ENCODE measurements at places on chromosomes 1 and 21. TPM values are rescaled to one million over a fixed set of nuclear protein-coding genes. Genes with fewer than 3 reads are reported as not detected.

- DNase-seq, result no peak
Observed at GRCh38 chr1:3499611-3500010, 45.1 kb downstream of the ARHGEF16 start.

GRCh38 chr1:180246579-180246978, 16.5 kb downstream of the LHX4 start:
- no peak for DNase-seq

DNA sequence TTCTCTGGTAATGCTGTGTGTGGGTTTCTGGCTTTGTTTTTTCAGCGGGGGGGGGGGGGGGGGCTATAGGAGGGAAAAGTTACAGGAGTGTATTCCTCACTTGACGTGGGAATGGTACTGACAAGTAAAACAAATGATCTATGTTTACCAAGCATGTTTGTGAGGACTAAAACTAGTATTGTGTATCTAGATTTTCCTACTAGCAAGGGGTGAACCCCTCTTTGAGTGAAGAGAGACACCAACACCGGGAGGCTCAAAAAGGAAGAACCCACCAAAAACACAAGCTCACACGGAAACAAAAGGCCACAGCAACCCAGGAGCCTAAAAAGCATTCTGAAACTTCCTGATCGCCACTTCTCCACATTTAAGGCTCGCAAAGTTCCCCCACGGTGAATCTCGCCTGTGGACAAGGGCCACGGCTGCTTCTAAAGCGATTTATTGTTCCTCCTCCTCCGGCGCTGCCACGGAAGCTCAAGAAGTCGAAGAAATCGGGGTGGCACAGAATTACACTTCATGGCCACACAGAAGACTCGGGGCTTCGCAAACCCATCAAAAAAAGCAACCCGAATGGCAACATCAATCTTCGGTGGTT, 703 bp downstream of the PUM1 start:
- DNase-seq, result no peak

GRCh38 chr1:202701200-202701599, 9.1 kb downstream of the SYT2 start:
- DNase-seq, result no peak

DNA sequence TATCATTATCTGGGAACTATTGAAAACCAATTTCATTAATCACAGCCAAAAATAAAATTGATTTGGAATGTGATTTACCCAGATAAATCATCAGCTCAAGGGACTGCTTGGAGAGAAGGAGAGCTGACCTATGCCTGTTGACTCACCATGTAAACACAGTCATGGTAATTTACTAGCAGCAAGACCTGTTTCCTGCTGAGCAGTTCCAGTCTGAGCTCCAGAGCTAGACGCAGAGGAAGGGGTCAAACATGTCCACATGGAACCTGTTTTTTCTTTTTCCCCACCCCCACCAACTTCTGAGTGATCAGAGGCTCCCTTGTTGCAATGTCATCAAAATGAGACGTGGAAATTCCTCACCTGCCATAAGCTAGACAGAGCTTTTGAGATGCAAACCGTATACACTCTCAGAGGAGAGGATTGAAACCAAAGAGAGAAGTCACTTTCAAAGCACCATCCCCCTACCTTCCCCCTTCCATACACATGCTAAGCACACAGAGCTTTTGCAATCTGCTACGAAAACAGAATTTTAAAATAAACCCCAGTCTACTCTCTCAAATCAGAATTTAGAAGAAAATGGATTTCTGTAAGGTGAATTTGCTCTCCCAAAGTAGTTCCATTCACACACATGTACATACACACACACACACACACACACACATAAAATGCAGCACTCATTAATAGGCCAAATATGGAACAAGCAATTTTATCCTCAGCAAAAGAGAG, 55.9 kb upstream of the PTGFRN start:
- DNase-seq, result no peak

GRCh38 chr1:119080586-119080985, 59.9 kb downstream of the WARS2 start:
- no peak for DNase-seq

DNA sequence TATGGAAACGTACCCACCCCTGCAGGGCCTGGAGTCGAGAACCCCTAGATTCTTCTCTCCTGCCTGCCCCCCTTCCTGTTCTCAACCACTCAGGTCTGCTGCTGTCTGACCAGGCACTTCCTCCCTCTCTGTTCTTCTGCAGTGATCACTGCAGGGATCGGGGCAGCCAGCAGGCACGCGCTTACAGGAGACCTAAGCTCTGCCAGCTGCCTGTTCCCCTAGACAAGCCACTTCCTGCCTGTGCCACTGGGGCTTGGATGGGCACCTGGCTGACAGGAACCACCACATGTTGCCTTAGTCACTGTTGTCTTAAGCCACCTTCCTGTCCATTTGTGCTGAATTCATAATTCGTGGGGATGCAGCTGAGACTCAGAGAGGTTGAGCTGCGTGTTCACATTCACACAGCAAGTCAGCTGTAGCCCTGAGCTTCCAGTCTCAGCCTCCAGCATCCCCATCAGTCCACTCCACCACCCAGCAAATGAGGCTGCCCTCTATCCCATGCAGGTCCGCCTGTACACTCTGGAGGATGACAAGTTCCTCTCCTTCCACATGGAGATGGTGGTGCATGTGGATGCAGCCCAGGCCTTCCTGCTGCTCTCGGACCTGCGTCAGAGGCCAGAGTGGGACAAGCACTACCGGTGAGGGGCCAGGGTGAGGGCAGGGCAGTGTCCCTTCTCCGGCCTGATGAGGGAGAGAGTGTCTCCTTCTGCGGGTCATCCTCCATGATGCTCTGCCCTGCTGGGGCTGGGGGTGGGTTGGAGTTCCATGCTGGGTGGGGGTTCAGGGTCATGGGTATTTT, 18.6 kb downstream of the FAM151A start:
- peak; percentile 46 for DNase-seq

- no peak for DNase-seq
Observed at GRCh38 chr1:28735961-28736449, 735 bp upstream of the YTHDF2 start.

GRCh38 chr21:42157606-42158310, 61.2 kb upstream of the ABCG1 start:
- no peak for DNase-seq

GRCh38 chr21:34700605-34701004, 31.8 kb downstream of the CLIC6 start:
- DNase-seq, result no peak

DNA sequence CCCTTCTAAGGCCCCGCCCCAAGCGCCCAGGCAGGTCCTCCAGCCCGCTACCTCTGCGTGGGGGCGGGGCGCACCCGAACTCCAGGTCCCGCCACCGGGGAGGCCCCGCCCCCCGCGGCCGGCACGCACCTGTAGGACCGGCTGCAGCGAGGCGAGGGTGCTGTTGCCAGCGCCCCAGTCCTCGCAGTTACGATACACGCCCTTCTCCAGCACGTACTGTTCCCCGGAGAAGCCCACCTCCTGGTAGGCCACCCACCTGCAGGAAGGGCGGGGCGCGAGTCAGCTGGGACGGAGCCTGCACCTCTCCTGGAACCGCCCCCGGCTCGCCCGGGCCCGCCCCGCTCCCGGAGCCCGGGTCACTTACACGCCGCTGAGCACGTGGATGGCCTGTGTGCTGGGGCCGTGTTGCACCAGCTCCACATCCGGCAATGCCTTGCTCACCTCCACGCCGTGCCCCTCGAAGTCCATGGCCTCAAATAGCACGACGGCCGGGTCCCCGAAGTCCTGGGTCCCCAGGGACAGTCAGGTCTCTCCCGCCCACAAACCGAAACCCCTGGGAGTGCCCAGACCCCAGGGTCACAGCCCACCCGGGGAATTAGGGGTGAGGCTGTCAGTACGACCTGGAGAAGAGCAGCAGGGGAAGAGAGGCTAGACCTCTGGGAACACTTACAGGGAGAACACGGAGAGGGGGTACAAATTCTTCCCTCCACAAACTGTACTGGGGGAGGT, 17.3 kb downstream of the CRYBG2 start:
- DNase-seq, result peak; percentile 86

DNA sequence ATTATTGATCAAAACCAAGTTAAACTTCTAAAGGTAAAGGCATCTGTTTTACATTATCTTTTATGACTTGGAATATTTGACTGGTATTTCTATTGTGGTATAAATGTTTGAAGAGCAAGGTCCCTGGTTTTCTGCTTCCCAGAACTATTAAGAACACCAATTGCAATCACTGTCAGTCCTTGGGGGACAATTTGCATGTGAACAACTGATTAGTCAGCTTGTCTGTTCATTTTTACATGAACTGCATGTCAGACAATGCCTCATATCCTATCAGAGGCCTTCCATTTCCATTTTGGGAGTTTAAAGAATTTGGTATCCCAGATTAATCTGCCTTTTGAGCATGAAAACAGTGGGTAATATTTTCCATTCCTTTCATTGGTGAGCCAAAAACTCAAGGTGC, 654.9 kb upstream of the USP24 start:
- no peak for DNase-seq

GRCh38 chr1:159705904-159706256, 8.5 kb downstream of the CRP start:
- DNase-seq, result no peak

- no peak for DNase-seq
Observed at GRCh38 chr1:109946511-109946910, 35.9 kb downstream of the CSF1 start.

DNA sequence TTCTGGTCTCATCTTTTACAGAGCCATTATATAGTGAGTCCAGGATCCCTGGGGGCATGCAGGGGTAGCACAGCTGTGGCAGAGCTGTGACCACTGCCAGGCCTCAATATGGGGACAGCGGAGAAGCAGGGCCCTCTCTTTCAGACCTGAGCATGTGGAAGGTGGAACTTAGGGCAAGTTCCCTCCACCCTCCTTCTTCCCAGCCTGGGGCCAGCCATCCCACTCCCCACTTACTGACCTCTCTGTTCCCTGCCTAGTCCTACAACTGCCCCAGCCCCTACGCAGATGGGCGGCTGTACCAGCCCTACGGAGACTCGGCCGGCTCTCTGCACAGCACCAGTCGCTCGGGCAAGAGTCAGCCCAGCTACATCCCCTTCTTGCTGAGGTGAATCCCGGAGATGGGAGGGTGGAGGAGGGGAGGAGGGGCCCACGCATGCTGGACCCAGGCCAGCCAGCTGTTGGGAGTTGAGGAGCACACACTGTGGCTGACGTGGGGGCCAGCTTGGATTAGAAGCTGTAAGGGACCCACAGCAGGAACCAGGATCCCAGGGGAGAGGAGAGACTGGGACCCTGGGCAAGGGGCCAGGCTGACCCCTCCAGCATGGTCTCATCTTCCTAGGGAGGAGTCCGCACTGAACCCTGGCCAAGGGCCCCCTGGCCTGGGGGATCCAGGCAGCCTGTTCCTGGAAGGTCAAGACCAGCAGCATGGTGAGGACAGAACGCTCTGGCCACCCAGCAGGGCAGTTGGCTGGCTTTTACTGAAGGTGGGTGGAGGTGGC, 10.7 kb downstream of the PSRC1 start:
- DNase-seq, result no peak

DNA sequence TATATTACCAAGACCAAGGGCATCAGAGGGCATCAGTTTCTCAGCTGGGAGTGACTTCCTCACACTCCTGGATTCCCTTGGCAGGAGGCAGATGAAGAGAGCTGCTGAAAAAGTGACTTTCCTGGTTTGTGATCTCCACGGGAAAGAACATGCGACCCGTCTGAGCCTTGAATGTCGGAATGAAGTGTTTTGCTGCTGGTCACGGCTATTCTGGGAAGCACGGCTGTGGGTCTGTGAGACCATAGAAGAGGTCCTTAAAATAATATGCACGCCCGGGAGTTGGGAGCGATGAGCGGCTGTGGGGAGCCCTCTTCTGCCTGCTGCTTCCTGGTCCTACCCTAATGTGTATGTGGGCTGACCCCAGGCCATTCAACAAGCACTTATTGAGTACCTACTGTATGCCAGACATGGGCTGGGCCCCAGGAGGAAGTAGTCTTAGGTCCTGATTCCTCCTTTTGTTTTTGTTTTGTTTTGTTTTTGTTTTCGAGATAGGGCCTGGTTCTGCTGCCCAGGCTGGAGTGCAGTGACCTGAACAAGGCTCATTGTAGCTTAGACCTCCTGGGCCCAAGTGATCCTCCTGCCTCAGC, 13.2 kb upstream of the UMODL1 start:
- DNase-seq, result no peak

DNA sequence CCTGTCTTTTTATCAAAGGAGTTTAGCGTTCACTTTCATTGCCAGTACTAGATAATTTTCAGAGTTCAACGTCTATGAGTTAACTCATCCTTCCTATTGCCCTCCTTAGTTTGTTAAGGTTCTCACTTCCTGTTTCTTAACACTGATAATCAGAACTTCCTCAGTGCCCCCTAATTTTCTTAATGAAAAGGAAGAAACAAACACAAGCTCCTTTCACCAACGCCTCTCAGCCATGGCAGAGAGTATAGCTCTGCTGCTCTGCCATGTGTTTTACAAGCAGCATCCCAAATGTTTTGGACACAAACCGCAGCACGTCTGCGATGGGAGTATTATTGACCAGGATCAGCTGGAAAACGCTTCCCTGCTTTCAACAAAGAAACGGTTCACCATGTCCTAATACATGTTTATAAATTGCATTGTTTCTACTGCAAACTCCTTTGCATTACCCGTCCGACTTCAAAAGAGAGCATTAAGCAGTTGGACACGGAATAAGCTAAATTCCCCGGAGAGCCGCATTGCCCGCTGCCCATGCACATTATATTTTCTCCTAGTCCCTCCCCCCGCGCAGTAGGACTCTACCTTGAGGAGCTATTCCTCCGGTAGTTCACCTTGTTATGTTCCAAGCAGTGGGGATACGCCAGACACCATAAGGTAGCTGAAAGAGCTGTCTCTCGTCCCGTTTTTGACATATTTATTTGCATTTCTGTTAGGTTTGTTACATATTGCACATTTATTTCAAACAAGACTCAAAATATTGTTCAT, 561 bp downstream of the OLFM3 start:
- DNase-seq, result no peak

- DNase-seq, result no peak
Observed at GRCh38 chr1:185574139-185574875, 159.9 kb upstream of the HMCN1 start.

DNA sequence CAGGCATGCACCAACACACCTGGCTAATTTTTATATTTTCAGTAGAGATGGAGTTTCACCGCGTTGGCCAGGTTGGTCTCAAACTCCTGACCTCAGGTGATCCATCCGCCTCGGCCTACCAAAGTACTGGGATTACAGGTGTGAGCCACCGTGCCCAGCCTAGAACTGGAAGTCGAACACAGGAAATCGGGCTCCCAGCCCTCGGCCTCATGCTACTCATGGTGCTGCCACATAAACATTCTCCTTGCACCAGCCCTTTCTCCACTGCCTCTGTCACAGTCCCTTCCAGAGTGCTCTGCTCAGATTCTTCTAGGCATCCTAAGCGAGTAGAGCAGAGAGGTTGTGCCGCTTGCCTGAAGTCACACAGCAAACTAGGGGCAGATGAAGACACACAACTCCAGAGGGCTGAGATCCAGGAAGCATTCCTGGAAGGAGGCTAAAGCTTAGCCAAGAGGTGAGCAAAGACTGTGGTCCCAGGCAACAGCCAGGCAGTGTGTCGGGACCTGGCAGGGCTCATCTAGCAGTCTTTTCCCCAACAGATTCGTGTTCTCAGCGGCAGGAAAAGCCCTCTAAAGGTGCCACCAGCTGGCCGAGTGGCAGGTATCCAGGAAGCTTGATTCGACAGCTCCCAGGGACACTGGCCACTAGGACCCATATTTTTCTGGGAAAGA, 29.6 kb upstream of the NPPB start:
- DNase-seq, result no peak

KAZN gene
- total RNA-seq, result 0.43 TPM

FCRL2 gene
- not detected for total RNA-seq

EFHD2 gene
- 99.7 TPM for total RNA-seq

RAB42 gene
- not detected for total RNA-seq

KCNQ4 gene
- 0.45 TPM for total RNA-seq

OR2L13 gene
- not detected for total RNA-seq

OTUD7B gene
- 17.4 TPM for total RNA-seq

BTBD8 gene
- 3.7 TPM for total RNA-seq

SLC44A5 gene
- total RNA-seq, result 1.1 TPM

SERTAD4 gene
- total RNA-seq, result not detected

FMO5 gene
- total RNA-seq, result 0.73 TPM

All from activated CD4-positive, alpha-beta memory T cell treated with anti-CD3 and anti-CD28 coated beads, Interleukin-2, amount 10 ng/mL, durations not matched to agents 7 days and 5 days (primary cell).